Activated T-cell treated with anti-CD3 and anti-CD28 coated beads, Interleukin-2, amount 50 U/mL, for 1 hour (primary cell): ENCODE measurements at places on chromosomes 3 and 15.

GRCh38 chr3:58629629-58630028, 36.9 kb downstream of the FAM3D start:
- DNase-seq, result no peak

DNA sequence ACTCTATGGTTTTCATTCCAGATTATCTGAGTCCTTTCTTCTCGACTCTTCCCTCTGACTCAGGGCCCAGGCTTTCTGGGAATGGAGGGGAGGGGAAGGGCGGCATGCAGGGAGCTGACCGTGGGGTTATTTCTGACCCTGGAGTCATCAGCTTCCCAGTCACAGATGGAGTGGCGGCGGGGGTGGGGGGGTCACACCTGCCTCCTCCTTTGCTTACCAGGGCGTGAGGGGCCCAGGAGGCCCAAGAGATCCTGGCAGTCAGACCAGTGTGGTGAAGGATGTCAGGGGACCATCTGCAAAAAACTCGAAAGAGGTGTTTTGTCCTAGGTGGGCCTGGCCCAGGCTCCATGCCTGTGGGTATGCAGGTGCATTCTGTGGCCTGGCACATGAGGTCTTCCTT, 996 bp upstream of the XIRP1 start:
- no peak for DNase-seq

GRCh38 chr15:70410371-70410985, 312.8 kb upstream of the TLE3 start:
- no peak for DNase-seq

GRCh38 chr3:101701696-101702634, 15.4 kb upstream of the RPL24 start:
- no peak for DNase-seq

DNA sequence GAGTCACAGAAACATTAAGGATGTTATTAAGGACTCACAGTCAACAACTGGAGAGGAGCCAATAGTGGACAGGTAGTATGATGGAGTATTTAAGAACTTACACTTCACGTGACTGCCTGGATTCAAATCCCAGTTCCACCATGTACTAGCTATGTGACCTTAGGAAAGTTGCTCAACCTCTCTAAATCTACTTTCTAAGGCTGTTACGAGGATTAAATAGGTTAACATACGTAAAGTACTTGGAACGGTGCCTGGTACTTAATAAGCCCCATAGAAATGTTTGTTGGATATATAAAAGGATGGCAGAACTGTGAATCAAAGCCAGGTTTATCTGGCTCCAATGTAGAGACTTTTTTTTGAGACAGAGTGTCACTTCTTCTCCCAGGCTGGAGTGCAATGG, 24.4 kb downstream of the THRB start:
- no peak for DNase-seq

DNA sequence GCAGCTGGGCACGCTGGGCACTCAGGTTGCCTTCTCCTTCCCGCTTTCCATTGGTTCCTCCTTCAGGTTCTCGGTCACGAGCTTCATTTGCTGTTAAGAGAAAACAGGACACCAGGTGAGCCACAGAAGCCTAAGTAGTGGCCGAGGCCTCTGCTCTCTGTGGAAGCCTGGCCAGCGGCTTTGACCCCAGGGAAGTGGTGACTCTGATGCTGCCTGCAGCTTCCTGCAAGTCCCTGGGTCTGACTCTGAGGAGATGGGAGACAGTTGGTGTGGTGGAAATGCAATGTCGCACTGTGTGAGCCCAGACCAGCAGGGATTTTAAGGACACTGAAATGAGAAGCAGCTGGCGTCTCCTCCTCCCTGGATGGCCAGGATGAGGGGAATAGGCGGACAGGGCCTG, 80.5 kb downstream of the SNRK start:
- DNase-seq, result no peak

DNA sequence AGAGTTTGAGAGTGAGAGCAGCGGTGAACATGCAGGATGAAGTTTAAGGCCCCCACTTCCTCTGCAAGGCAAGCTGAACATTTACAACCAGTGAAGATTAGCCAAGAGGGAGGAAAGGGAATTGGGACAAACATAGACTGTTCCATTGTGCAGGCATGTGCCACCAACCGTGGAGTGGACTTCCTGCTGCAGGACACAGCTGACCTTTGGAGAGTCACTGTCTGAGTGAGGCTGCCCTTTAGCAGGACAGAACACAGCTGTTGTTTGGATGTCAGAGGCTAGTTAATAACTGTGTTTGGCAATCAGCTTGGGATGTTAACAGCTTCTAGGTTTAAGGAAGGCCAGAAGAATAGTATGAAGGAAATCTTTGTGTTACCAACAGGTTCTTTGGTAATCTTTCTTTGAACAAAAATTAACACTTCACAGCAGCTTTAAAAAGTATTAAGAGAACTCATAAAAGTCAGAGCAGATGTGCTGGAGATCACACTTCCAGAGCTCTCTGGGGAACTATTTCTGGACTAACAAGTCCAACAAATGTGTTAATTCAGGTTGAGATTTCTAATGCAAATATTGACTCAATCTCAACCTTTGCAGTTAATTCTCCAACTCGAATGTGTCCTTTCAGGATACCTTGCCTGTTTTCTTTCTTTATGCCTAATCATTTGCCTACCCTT, 31.4 kb downstream of the CTDSPL start:
- DNase-seq, result no peak
